ENCODE measurements at places on chromosomes 11 and 22.
A peak's percentile ranks its signal among the peaks of the same experiment; 100 is the strongest.

GRCh38 chr11:88188251-88188931 lies 13.1 kb upstream of the RAB38 start:
- no peak for DNase-seq

GRCh38 chr11:95267601-95268213 lies 36.7 kb upstream of the SESN3 start:
- no peak for DNase-seq

GRCh38 chr11:59182457-59183151 lies 10.7 kb downstream of the DTX4 start:
- no peak for DNase-seq

GRCh38 chr11:96215826-96216225 lies 127.2 kb downstream of the MAML2 start:
- no peak for DNase-seq

GRCh38 chr11:7484645-7485044 lies 661 bp upstream of the OLFML1 start:
- no peak for DNase-seq

DNA sequence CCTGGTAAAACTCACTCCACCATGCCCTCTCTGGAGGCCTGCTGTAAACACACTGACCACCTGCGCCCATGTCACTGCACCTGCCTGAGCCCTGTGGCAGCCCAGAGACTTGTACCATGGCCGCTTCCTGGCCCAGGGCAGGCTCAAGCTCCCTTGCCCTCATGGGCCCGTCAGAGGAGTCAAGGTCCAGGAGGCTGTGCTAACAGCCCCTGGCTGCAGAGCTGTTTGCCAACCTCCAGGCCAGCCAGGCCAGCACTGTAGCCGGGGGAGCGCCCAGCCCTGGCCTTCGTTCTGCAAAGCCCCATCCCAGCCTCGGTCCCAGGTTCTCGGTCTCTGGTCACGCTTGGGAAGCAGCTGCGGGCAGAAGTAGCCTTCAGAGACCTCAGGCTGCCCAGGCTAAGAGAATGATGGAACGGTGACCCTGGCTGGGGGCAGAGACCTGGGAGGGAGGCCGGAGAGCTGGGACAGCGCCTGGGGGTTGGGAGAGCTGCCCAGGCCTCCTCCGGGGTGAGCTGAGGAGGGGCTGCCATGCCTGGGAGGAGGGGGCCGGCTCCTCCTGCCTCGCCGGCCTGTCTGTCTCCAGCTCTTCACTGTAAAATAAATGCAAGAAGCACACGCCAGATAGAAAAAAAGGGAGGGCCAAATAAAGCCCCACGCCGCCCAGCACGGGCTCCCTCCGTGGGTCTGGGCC lies 11.9 kb upstream of the TCF20 start:
- no peak for DNase-seq

DNA sequence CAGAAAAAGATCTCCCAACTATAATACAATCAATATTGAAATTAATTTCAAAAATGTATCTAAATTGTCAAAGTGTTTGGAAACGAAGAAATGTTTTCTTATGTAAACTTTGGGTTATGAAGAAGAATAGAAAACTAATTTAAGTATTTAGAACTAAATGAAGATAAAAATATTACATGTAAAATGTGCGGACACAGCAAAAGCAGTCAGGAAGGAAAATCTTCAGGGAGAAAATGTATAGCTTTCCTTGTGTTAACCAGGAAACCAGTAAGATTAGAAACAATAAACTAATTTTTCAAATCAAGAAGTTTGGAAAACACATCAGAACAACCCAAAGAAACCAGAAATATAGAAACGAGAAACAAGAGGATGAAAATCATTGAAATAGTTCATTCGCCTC lies 466.5 kb downstream of the BRD1 start:
- no peak for DNase-seq

GRCh38 chr11:76551400-76551799 lies 106.6 kb downstream of the EMSY start:
- DNase-seq, result no peak

DNA sequence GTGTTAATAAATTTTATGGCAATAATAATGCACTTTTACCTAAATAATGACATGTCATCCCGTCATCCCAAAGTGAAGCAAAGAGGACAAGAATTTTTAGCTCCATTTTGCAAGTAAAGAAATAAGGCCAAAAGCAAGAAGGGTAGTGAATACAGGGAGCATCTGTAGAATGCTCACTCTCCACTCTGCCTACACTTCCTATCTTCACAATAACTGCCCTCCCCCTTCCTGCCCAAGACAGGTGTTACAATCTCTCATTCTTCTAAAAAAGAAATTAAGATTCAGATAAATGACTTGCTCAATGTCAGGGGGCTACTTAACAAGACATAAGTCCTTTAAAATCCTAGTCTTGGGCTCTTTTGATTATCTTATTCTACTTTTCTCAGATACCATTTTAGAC lies 8.9 kb downstream of the RDX start:
- DNase-seq, result no peak

DNA sequence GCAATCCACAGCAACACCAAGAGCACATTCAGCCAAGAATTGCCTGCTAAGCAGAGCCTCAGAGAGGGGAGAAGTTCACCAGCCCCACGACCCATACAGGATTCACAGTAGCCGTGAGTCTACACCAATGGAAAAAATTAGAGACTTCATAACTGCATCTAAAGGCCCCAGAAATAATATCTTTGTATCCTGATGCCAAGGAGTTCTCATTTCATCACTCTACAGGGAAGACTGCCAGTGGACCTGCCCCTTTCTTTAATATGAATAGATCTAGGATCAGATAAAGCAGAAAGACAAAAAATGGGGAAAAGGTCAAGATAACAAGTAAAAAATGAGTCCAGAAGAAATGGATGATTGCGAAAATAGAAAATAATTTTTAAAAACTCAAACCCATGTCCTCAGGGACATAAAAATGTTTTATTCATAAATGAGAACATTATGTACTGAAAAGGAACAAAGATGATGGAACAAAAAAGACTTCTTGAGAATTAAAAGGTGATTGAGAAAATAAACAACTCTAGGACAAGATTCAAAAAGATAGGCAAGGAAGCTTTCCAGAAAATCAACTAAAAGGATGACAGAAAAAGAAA lies 9.5 kb downstream of the APOL3 start:
- DNase-seq, result no peak

DNA sequence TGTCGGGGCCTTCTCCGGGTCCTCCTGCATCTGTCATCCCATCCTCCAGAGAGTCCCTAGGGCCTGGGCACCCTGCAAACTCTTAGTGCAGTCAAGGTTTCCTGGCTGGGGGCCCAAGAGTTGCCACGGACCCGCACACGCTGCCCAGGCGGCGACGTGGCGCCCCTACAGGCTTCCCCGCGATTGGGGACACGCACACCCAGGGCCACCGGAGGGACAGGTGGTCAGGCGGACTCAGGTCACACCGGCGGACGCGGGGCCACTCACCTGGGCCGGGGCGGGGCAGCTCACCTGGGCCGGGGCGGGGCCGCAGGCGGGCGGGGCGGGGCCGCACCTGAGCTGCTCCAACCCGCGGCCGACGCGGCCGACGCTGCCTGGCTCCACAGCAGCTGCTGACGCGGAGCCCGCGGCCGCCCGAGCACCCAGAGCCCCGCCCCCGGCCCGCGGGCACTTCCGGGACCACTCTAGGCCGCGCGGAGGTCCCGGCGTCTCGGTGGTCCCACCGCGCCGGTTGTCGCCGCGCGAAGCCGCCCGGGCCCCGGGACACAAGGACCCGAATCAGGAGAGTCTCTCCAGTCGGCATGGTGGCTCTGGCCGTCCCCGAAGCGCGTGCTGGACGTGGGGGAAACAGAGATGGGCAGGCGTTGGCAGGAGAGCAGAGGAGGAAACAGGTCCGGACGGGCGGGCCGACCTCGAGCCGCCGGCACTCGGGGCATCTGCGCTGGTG lies at the start of gene ZNF70:
Gene ZNF70, minus strand, starts transcription at position 399 of the 727 bp plus-strand sequence. CDS start 5,972 bp downstream, outside the sequence.
- DNase-seq, result peak; percentile 81

- no peak for DNase-seq
These were observed 315.8 kb downstream of the CTTN start for GRCh38 chr11:70713988-70714665.

DNA sequence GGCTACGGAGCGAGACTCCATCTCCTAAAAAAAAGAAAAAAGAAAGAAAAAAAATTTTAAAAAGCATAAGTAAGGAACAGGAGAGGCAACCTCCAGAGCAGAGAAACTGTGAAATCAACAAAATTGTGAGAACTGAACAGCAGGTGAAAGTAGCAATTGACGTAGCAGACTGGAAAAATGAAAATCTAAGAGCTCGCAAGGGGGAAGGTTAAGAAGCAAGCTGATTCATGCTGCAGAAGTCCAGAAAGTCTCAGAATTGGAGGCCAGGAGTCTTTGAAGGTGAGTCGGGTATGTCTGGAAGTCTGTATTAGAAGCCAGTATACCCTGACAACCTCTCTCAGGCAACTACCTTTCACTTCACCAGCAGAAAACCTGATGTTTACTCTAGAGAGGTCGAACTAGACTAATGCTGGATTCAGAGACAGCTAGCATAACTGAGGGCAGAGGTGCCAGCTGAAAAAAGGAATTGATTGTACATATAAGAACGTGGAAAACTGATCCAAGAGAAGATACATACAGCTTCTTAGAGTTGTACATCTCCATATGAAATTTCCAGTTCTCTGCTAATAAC lies 161.5 kb downstream of the WNT11 start:
- DNase-seq, result no peak

GRCh38 chr22:46876357-46876934 lies 114.0 kb downstream of the TBC1D22A start:
- DNase-seq, result no peak

DNA sequence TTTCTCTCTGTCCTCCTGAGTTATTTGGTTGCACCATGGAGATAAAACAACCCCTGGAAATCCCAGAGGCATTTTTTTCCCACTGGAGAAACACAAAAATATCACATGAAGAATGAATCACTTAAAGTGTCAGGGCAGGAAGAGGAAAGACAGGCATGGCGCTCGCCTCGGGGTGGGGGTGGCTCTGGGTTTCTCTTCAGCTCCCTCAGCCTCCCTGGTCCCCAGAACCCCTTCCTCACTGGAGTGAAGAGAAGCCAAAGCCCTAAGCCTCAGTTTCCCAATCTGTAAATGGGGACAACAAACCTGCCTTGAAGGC lies 938 bp downstream of the SHISAL1 start:
- DNase-seq, result no peak

GRCh38 chr11:121578251-121578976 lies 125.6 kb upstream of the SORL1-AS1 start:
- no peak for DNase-seq

DNA sequence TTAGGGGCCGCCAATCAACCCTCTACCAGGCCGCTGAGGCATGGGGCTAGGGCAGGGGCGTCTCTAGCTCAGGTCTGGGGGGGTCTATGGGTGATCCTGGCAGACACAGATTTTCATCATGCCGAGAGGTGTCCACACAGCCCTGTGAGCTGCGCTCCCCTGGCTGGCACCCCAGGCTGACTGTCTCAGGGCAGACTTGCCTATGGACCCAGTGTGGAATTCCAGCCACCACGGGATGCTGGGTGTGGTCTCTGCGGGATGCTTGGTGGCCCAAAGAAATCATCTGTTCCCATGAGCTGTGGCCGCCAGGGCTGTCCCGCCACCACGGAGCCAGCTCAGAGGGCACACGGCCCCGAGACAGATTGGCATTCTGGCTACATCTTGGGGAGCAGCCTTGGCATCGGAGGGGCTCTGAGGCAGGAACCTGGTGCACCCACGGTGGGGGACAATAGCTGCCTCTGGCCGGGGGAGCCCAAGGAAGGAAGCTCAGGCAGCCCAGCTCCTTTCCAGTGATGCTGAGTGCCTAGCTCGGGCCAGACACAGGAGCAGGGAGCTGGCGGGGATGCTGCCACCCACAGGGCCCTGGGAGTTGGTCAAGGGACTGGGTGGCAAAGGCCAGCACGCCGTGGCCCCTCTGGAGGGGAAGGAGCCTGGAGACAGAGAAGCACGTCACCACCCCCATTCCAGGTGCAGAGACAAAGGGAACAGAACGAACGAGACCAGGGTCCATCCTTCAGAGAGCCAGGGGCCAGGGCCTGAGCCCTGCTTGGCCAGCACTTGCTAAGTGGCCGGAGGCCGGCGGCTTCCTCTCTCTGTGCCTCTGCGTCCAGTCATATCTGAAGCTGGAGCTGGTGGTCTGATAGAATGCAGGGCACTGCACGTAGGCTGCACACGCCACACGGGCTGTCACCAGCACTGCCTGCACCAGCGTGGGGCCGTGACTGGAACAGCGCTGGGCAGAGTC lies 64.4 kb upstream of the FGF3 start:
- no peak for DNase-seq

GRCh38 chr11:130523609-130524008 lies 75.2 kb downstream of the ADAMTS15 start:
- no peak for DNase-seq

DNA sequence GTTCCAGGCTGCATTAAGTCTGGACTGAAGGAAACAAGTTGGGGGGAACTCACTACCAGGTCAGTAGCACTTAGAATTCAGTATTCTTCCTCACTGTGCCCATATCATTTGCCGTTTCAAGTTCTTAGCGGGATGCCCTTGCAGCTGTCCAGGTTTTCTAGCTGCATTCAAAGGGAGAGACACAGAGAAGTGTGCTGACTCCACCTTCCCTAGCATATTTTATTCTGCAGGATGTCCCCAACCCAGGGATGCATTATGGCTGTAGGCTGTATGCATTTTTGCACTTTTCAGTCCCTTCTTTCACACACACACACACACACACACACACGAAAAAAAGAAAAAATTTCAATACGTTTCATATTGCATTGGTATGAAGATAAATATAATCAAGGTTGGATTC lies 35.8 kb upstream of the MAPK1 start:
- DNase-seq, result no peak

GRCh38 chr11:87255589-87255988 lies 217.9 kb downstream of the TMEM135 start:
- no peak for DNase-seq

- DNase-seq, result no peak
These were observed 308.4 kb downstream of the NTM start for GRCh38 chr11:131678658-131679340.

DNA sequence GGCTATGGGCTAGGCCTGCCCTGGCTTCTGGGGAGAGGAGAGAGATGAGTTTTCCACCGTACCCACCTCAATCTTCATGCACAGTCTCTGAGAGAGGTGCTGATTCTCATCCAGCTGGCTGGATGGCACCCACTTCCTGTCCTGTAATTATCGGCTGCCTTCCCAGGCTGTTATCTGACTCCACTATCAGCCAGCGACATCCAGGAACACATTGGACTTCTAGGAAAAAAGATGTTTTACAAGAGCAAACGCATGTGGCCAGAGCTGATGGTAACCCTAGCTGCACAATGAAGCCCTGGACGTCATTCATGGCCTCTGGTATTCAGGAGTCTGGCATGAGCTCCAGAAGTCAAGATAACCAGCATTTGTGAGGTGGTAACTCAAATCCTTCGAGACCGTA lies 137.4 kb downstream of the EHF start:
- no peak for DNase-seq

GRCh38 chr22:26857169-26857568 lies 199.8 kb downstream of the MIAT start:
- DNase-seq, result no peak

GRCh38 chr11:93895106-93895862 lies 44.9 kb upstream of the VSTM5 start:
- DNase-seq, result no peak

DNA sequence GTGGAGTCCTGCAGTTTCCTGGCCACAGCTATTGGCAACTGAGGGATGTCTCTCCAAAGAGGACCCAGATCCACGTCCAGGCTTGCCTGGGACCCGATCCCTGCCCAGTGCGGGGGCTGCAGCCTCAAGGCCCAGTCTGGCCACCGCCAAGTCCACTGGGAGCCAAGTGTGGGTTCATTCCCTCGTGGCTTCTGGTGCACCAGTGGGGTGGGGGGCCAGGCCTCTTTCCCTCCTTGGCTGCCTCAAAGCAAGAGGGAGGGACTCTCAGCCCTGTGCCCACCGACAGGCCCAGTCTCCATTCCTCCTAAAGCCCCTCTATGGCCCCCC lies 13.3 kb upstream of the PIM3 start:
- DNase-seq, result no peak

- DNase-seq, result no peak
These were observed 67.4 kb downstream of the BRD1 start for GRCh38 chr22:49760280-49760629.

Measured in activated CD8-positive, alpha-beta memory T cell treated with anti-CD3 and anti-CD28 coated beads for 1 hour (primary cell).